ENCODE measurements at places on chromosomes 3 and 15.

DNA sequence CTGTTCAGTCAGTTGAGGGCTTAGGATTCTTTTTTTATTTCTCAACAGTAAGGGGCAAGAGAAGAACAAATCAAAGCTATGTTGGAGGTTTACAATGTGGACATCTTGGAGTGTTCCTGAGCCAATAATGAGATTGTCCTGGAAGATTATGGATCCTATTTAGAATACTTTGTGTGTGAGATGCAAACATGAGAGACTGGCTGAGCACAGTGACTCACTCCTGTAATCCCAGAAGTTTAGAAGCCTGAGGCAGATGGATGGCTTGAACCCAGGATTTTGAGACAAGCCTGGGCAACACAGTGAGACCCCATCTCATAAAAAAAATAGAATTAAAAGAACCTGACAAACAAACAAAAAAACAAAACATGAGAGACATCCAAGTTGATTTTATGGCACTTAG is 351.6 kb downstream of the GAP43 start:
- peak; percentile 53 for ATAC-seq

GRCh38 chr3:17905996-17906395 is 163.6 kb upstream of the TBC1D5 start:
- ATAC-seq: no peak

GRCh38 chr3:186003610-186004009 is 65.8 kb upstream of the TRA2B start:
- ATAC-seq: no peak

DNA sequence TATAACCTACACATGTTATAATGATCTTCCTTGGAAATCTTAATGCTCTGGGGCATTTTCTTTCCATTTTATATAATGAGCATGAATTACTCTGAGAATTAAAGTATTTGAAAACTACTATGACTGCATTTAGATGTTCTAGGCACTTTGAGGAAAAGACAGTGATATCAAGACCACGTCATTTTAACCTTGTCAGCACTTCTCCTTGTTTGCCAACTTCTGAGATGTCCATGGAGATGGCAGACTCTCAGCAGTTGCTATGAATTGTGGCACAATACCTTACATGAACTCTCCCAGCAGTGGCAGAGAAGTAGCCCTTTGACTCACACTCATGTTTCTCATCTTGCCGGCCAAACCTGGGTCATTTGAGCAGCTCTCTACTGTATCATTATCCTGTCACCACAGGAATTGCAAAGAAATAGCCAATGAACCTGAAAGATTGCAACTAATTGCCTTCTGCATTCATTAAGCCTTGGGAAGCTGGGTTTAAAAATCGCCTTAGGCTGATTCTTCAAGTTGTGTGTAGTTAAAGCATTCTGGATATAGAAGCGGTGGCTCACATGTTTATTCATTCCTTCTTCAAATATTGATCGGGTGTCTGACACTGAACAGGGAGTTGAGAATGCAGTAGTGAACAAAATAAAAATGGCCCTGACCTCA is 272.2 kb upstream of the CFAP20DC start:
- ATAC-seq: no peak

GRCh38 chr15:43390723-43391122 is 19.8 kb downstream of the TUBGCP4 start:
- ATAC-seq: no peak

- peak; percentile 26 for ATAC-seq
Observed at GRCh38 chr15:40543631-40544294, 21.1 kb downstream of the CCDC32 start.
